ENCODE measurements at places on chromosomes 4 and X.

DNA sequence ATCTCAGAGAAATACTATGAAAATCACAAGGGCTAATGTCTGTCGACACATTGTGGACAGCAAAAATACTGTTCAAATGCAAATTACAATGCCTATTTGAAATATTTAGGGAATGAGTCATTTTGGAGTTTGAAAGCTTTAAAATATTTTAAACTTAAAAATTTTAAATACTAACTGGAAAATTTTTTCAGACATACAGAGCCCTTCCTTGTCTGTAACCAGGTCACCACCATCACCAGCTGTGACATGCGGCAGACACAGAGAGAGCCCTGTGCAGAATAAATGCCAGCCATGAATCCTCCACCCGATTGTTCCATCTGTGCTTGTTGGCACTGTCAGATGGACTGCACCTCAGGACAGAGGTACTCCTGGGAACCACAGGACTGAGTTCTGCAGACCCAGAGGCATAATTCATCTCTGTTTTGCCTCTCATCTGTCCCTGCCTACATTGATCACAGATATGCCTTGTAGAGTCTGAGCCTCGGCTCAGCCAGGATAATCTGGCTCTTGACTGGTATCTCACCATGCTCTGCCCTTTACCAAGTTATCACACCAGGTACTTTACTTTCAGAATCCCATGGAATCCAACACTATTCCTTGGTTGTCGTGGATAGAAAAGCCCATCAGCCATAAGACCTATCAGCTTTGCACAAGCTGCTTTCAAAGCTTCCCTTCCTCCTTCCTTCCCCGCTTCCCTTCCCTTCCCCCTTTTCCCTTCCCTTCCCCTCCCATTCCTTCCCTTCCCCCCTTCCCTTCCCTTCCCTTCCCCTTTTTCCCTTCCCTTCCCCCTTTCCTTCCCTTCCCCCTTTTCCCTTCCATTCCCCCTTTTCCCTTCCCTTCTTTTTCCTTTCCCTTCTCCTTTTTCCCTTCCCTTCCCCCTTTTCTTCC lies 67.2 kb downstream of the TBC1D9 start:
- DNase-seq: no peak

- DNase-seq: no peak
Observed at GRCh38 chr4:88975958-88976774, 80.8 kb downstream of the FAM13A start.

- no peak for DNase-seq
Observed at GRCh38 chr4:117225471-117225870, 140.1 kb upstream of the TRAM1L1 start.

DNA sequence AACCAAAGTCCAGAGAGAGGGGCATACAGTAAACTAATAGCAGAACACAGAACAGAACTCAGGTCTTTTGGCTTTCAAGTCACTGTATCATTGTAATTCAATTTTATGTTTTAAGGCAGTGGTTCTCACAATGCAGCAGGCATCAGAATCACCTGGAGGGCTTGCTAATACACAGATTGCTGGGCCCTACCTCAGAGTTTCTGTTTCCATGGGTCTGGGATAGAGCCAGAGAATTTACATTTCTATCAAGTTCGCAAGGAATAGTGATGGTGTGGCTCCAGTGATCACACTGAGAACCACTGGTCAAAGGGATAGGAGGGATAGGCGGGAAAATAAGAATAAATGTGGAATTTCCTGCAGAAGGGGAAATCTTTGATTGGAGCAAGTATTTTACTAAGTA lies 36.7 kb downstream of the LANCL3 start:
- DNase-seq: no peak

DNA sequence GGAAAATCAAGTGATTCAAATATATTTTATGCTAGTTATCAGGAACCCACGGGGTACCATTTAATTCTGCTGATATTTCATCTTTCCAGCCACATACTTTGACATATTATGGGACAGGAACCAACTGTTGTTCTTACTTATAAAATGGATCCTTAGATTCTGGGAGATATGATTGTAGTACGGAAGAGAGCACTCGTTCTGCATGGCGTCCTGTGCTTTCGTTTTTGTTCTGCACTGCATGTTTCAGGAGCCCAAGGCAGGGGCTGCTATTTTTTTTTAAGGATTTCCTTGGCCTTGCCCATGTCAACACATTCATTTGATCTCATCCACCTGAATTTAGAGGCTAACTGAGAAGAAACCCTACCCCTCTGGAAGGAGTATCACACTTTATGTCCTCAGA lies 245.5 kb upstream of the TLL1 start:
- DNase-seq: no peak

GRCh38 chrX:54030329-54030728 lies 13.9 kb downstream of the PHF8 start:
- no peak for DNase-seq

- no peak for DNase-seq
Observed at GRCh38 chr4:26406346-26406975, 83.8 kb downstream of the CCKAR start.

- no peak for DNase-seq
Observed at GRCh38 chr4:89486042-89486441, 178.4 kb upstream of the GPRIN3 start.

GRCh38 chr4:174119051-174119450 lies 164.4 kb downstream of the FBXO8 start:
- no peak for DNase-seq

DNA sequence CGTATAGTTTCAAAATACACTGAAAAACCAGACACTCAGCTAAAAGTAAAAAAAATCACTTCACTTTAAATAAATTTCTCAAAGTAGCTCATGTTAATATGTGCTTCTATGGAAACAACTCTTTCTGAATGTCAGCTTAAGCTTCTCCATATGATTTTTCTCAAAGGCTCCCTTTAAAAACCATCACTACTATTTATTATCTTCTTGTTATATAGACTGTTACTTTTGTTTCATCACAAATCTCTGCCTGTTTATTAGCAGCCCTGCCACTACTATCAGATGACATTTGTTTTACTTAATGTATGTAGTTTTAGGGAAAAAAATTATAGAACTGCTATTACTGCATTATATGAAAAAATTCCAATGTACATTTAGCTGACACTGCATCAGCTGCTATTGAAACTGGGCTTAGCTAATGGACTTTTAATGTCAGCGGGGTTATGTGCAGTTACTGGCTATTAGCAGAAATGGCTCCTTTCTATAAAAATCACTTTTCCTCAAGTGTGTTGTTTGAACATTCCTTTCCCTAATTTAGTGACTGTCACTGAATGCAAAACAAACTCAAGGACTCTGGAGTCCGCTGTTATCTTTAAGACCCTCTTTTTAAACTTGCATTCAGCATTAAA lies 10.8 kb downstream of the UNC5C start:
- DNase-seq: no peak

GRCh38 chr4:89329280-89329679 lies 21.7 kb upstream of the GPRIN3 start:
- no peak for DNase-seq

GRCh38 chr4:27148211-27148895 lies 287.7 kb downstream of the STIM2 start:
- no peak for DNase-seq

- DNase-seq: no peak
Observed at GRCh38 chrX:14697451-14697850, 168.1 kb downstream of the GLRA2 start.

DNA sequence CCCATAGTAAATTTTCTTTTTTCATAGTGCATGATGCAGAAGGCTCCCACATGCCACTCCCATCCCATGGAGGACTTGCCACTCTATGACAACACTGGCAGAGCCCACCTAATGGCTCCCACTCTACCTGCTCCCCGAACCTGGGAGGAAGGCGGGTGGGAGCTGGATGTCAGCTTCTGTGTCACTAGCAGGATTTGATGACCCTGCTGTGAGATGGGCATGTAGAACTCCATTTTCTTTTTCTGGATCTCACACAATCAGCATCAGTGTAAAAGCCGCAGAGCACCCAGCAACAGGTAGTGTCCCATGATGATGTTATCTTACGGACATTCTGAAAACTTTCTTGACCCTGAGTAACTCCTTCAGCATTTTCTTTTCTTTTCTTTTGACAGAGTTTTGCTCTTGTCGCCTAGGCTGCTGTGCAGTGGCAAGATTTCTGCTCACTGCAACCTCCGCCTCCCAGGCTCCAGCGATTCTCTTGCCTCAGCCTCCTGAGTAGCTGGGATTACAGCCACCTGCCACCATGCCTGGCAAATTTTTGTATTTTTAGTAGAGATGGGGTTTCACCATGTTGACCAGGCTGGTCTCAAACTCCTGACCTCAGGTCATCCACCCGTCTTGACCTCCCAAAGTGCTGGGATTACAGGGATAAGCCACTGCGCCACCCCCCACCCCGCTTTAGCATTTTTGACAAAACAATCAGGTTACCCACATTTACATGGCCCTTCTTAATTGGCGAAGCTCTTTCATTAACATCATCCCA lies 15.0 kb upstream of the ADH1A start:
- no peak for DNase-seq

All from stimulated activated naive CD4-positive, alpha-beta T cell treated with Interleukin-2 at 50 U/mL for 16 hours (primary cell).